ENCODE measurements at places on chromosomes 2 and 18.

- DNase-seq = no peak
Measured at GRCh38 chr18:5462227-5462626, 81.6 kb downstream of the EPB41L3 start.

- no peak for DNase-seq
Measured at GRCh38 chr2:165745916-165746315, 48.1 kb downstream of the GALNT3 start.

GRCh38 chr18:77255426-77256105 is 5.9 kb downstream of the GALR1 start:
- DNase-seq = no peak

- DNase-seq = no peak
Measured at GRCh38 chr18:49459404-49460171, 857 bp downstream of the DYM start.

DNA sequence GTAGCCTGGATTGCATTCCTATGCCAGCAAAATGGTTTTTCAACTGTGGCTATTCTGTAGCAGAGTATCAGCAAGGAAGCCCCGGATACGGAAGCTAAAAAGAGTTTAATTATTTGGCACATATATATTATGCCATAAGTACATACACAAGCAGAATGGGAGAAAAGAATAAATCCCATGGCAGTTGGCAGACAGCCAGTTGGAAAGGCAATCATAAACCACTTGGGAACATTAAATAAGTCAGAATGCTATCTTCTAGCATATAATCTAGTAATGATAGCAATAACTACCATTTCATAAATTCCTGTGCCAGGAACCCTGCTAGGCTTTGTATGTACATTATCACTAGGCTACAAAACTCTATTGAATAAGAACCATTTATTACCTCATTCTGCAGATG is 26.0 kb downstream of the GALNT5 start:
- DNase-seq = peak; percentile 77

DNA sequence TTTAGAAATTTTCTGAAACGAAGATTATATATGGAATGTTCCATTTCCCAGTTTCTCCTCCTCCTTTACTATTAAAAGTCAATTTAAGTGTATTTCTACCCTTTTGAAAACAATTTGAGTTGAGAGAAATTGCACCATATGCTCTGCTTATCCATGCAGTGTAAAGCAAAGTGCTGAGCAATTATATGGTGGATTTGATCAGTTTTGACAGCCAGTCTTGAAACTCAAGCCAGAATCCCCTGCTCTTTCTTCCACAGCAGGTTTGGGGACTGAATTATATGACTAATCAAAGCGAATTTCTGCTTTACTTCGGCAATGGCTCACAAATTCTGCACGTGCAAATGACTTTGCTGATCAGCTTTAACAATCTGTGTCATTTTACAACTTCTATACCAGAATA is 1183.6 kb downstream of the LRP1B start:
- no peak for DNase-seq

Data from mucosa of descending colon (tissue), 3 donors.